ENCODE measurements at places on chromosomes 7 and 10.

DNA sequence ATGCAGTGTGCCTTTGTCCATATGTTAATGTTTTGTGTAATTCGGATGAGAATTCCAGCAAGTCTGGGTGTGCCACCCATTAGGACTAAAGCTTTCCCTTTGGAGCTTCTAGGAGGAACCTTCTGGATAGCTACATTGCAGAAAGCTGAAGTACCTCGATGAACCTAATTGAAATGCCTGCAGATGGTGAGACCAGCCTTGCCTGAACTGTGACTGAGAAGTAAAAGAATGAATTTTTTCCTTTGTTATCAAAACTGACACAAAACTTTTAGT, 31.1 kb upstream of the FBXW4 start:
- DNase-seq = no peak

DNA sequence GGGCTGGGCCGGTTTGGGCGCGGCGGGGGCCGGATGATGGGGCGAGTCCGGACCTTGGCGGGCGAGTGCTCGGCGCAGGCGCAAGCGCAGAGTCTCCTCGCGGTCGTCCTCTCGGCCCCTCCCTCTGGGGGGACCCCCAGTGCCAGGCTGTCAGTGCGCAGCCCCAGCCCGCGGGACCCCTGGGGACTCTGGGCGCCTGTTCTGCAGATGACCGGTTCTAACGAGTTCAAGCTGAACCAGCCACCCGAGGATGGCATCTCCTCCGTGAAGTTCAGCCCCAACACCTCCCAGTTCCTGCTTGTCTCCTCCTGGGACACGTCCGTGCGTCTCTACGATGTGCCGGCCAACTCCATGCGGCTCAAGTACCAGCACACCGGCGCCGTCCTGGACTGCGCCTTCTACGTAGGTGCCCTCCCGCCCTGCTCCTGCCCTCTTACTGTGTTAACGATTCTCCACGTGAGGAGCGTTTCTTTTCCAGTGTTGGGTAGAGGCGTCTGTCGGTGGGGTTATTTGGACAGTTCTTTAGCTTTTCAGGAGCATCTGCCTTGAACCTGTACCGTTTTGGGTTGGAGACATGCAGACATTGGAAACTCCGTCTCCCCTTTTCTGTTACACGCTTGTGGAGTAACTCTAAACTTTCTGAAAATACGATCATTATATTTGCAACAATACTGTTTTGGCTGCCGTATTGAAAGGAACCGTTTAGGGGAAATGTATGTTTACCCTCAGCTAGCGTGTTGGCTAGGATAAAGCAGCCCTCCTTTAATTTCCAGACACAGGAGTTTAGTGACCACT, 706 bp downstream of the BUB3 start:
- no peak for DNase-seq

- no peak for DNase-seq
Observed at GRCh38 chr10:3961082-3961481, 176.1 kb upstream of the KLF6 start.

- DNase-seq = no peak
Observed at GRCh38 chr7:128701062-128701785, 29.1 kb downstream of the GARIN1A start.

DNA sequence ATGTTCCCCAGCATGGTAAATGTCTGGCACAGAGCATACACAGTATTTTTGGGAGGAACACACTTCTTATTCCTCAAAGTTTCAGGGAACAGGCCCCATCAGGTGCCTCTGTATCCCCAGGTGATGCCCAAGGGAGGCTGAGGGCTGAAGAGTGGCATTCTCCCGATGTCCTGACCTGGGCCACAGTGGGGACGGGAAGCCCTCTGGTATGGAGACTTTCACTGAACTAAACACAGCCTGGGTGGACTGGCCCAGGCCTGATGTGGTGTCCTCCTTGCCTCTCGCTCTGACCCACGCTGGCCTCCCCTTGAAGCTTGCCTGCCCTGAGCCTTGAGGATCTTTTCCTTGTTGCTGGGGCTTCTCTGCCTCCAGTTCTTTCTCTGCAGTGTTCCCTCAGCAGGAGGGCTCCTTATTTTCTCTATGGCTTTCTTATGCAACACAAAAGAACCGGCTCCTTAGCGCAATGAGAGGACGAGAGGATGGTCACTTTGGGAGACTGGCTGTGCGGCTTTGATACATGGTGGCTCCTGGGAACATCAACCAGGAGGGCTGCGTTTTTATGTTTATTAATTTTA, 157.5 kb upstream of the TNS3 start:
- DNase-seq = no peak

DNA sequence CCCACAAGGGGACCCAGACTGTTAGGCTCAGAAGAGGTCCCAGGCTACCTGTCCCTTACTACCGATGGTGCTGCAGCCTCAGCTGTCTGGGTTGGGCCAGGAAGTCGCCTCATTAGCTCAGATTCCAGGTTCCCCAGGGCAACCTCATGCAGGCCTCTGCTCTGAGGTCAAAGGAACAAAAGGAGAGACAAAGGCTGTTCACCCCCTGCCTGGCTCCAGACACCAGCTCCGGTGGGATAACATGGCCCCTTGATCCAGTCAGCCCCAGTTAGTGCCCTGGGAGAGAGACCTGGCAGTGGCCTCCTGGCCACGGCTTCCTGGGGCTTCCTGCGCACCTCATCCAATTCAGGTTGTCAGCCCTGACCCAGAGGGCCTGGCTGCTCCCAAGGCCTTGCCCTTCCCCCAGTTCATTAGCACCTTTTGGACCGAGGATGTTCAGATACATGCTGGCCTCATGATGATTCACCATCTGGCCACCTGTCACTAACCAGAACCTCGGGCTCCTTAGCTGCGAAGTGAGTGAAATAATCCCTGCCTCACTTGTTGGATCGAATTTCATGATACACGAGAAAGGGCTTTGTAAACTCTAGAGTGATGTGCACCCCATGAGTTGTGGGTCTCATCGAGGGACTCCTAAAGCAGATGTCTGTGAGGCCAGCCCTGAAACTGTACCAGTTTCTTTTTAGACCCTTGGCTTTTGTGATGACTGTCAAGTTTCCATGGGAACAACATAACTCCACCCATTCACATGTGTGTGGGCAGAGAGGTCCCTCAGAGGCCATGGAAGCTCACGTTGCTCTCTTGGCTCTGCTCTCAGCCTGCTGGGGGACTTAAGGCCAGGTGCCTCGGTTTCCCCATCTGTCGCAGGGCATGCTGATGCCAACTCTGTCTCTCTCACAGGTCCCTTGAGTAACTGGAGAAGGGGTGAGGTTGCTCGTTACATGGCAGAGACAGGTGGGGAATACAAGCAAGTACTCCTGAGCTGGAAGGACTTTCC, 79.5 kb upstream of the PCBD1 start:
- no peak for DNase-seq

DNA sequence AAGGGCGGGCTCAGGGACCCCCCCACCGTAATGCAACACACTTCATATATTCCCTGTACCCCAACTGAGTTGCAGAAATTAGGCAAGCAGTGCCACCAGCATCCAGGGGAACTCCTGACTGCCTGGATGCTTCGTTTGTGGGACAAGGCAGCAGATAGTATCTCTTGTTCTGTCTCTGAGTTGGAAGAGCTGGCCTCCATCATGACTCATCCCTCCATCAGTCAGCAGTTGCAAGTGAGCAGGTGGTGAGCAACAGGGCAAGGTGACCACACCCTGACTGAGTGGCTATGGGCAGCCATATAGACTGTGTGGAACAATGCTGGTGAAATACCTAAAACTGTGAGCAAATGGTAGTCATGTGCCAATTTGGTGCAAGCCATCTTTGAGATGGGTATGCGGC, 22.8 kb upstream of the ADAMTS14 start:
- DNase-seq = no peak

- peak; percentile 91 for DNase-seq
Observed at GRCh38 chr10:63236113-63236935, 103.2 kb downstream of the NRBF2 start.

DNA sequence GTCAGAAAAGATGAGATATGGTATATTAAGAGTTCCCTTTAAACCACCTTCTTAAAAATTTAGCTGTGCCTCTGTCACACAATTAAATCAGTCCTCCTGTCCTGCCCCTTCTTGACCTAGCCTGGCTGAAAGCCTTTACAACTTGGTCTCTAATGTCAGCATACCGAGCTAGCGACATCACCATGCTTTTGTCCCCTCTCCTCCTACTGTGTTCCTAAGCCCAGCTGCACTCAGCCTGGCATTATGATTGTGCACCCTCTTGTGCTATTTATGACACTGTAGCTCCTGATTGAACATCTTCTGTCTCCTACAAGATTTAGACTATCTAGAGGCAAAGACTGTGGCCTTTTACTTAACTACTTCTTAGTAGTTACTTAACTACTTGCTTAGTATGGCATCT, 29.2 kb downstream of the TDRD1 start:
- DNase-seq = no peak

DNA sequence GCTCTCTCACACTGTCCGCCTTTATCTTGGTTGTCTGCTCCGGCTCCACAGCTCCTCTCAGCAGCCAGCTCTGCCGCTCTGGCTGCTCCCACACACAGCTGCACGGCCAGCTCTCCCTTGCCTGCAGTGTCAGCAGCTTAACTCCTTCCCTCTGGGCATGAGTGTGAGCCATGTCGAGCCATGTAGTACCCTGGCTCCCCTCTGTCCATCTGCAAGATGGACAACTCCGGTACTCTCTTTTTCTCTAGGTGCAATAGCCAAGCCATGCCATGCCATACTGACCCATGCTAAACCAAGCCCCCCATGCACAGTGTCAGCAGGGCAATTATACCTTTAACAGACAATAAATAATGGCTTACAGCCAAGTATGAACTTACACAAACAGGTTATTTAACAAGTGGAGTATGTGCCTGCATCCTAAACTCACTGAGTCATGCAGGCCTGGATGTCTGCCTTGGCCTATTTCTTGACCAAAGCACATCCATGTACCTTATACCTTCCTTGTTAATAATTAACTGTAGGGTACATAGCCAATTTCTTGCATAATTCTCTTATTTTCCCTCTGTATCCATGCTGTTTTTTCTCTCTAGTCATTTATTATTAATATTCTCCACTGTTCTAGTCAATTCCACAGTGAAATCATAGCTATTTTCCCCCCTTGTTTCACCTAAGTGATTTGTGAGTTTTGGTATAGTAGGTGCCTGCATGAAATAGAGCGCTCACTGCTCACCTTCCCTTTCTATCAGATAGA, 170.9 kb downstream of the CDK14 start:
- DNase-seq = peak; percentile 82

- DNase-seq = no peak
Observed at GRCh38 chr7:120916121-120916520, 34.5 kb upstream of the ING3 start.

DNA sequence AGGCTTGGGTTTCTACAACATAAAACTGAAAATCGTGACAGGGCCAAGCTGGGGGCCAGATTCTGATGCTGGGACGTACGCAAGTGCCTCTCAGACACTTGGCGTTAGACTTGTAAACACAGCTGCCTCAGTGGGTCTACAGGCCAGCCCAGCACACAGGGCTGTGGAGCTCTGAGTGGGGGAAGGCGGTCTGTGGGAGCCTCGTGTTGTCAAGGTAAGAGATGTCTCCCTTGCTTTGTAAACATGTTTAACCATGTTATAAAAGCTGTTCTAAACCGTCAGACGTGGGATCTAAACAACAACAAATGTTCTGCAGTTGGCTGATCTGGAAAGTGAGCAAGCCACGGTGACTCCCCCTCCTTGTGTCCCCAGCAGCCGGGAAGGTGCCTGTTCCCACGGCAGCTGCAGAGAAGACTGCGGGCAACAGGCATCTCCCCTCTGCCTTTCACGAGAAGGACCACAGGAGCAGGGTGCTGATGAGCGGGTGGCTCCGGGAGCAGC, 67.8 kb downstream of the ZRANB1 start:
- no peak for DNase-seq

GRCh38 chr7:20317413-20317812, 13.3 kb upstream of the ITGB8 start:
- no peak for DNase-seq

GRCh38 chr7:106258789-106259188, 26.0 kb downstream of the NAMPT start:
- DNase-seq = no peak

GRCh38 chr7:37408291-37409228, 40.1 kb downstream of the ELMO1 start:
- no peak for DNase-seq

GRCh38 chr7:123633553-123633952, 22.1 kb upstream of the LMOD2 start:
- no peak for DNase-seq

GRCh38 chr7:27151341-27151930, 947 bp downstream of the HOXA3 start:
- no peak for DNase-seq

GRCh38 chr10:88491314-88491713, 91.8 kb downstream of the RNLS start:
- no peak for DNase-seq

DNA sequence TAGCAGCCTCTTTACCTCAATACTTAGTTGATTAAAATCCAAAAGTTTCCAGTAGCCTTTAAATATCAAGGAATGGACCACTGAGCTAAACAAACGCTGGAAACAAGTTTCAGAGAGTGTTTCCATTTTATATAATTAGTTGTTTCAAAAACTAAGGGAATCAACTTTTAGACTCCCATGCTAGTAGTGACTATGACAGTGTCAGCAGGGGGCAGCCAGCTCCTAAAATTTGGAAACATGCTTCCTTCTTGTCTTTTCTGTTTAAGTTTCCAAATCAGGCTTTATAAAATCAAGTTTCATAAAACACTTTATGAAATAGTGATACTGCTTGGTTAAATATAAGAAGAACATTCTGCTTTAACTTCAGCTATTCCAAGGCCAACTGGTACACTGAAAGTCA, 138.2 kb upstream of the TMEM229A start:
- DNase-seq = no peak

DNA sequence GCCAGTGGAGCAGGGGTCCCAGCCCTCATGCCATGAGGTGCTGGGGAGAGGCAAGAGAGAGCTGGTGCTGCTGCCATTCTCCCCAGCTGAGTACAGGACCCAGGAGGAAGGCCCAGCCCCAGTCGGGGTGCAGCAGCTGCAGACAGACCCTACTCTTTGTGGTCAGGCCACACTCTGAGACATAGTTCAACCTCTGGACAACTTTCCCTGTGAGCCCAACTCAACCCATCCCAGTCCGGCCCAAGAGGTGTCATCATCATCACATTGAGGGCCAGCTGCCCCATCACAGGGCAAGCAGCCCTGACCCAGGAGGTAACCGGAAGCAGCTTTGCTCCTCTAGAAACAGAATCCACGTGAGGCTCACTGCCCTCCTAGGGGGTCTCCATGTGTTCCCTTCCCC, 133.8 kb upstream of the KCNMA1 start:
- no peak for DNase-seq

DNA sequence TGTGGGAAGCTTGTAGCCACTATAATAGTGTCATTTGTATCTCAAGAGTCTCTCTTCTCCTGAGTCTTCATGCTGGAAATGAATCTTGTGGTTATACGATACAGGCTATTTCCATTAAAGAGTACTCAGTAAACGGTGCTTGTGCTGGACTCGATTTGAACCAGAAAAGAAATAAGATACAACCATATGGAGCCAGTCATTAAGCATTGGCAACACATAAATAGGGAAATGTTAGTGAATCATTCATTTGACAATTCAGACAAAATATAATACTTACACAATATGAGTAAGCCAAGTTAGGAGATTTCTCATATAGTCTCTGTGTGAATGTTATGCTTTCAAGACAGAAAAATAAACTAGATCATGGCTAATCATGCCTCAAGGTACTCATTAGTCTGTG, 356.8 kb downstream of the PLXDC2 start:
- DNase-seq = no peak

GRCh38 chr7:158001003-158001402, 586.6 kb downstream of the PTPRN2 start:
- no peak for DNase-seq
